Mammary epithelial cell (primary cell): ENCODE measurements at places on chromosomes 7 and 10.

DNA sequence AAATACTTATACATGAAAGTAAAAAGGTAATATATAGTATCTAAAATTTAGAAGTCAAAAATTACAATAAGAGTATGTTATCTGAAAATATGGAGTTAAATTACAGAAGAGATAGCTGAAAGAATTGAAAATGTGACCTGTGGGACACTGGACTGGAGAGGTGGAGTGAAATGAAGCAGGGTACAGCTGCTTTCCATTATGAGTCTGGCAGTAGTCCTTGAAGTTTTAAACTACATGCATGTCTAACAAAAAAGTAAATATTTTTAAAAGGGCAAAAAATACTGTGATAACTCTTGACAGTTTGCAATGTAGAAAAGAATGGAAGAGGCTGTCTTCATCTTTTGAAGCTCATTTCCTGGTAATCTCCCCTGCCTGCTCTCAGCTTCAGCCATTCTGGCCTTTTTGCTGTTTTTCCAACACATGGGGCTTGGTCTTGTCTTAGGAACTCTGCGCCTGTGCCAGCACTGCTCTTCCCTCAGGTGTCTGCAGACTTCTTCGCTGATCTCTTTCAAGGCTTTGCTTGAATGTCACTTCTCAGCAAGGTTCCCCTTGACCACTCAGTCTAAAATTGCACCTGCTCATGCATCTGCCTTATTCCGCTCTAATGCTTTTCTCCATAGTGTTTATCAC is 36.9 kb downstream of the PTPRZ1 start:
- DNase-seq: no peak

DNA sequence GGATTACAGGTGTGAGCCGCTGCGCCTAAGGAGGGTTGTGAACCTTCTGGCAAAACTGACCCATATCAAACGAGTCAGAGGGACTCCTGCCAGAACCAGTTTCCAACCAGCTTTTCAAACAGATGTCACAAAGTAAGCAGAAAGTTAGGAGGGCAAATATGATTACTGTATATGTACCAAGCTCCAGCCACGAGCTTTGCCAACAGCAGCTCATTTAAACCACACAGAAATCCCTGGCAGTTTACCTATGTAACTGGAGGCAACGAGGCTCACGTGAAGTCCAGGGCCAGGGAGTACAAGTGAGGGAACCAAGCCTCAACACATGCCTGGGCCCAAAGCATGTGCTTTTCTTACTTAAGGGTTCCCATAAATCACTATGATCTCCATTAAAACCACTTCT is 12.5 kb upstream of the DAGLB start:
- no peak for DNase-seq

DNA sequence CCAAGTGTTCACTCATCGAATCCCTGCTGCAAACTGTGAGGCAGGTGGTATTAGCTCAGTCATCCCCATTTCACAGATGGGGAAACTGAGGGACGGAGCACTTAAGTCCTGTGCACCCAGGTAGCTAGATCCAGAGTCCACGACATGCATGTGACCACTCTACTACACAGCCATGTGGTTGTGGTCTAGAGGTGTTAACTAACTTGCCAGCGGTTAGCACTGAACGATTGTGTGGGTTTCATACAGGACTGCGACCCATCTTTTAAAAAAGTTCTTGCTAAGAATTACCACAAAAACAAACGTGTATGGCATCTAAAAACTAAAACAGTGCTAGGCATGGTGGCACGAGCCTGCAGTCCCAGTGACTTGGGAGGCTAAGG is 16.1 kb upstream of the ABCC2 start:
- no peak for DNase-seq

DNA sequence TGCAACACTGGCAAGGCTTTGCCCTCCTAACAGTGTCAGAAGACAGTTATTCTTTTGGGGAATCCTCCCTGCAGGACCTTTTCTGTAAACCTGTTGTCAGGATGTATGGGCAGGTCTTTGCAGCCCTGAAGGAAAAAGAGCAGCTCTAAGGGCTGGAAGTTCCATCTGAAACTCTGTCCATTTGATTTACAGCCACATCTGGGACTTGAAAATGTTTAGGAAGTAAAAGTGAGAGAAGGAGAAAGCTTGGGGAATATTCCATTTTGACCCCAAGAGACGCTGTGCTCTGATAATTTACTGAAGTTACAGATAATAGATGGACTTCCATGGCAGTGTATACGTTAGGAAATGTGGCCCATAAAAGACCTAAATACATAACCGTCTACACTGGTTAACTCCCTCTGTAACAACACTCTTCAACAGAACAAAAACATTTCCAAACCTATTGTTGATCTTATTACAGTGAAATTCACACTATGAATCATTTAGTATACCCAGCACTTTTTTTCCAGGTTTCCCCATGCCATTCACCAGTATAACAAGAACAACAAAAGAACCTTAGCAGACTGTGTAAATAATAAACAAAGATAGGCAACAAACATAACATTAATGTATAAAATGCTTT is 89.1 kb downstream of the KIAA1549 start:
- DNase-seq: no peak

- DNase-seq: peak; percentile 2
Observed at GRCh38 chr7:87709258-87709657, 81.1 kb downstream of the RUNDC3B start.

- DNase-seq: no peak
Observed at GRCh38 chr7:96136600-96137239, 185.2 kb downstream of the SLC25A13 start.

- no peak for DNase-seq
Observed at GRCh38 chr7:8051373-8051772, 82.8 kb downstream of the GLCCI1 start.

DNA sequence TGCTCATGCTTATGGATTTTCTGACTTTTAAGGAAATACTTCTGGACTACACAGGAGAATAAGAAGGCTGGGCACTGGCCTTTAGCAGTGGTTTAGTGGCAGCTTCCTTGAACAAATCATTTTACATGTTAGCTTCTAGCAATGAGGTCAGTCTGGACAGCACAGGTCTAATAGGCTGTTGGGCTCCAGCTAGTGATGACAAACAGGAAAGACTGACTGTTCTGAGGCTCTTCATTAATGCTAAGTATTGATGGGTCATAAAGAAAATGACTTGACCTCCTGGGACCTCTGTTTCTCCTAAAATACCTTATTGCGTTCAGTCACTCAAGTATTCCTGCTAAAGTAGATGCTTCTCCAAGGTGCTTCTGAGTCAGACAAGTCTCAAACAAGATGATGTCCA is 4.9 kb upstream of the RHOBTB1 start:
- no peak for DNase-seq

DNA sequence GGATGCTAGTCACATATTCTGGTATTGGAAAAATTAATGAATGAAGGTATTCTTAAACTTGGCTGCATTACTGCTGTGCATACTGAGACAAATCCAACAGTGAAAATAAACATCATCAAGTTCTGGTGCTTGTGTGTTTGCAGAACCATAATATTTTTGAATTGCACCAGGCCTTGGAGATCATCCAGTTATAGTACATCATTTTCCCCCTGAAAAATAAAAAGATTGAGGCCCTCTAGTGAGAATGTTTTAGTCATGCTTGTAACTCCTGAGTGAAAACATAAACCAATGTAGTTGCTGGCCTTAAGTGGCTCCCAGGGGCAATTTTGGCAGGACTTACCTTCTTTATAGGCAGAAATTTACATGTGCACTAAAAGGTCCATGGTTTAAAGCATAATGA is 218.8 kb upstream of the TMEM229A start:
- no peak for DNase-seq

GRCh38 chr7:97116308-97116707 is 1.2 kb upstream of the SDHAF3 start:
- DNase-seq: no peak

DNA sequence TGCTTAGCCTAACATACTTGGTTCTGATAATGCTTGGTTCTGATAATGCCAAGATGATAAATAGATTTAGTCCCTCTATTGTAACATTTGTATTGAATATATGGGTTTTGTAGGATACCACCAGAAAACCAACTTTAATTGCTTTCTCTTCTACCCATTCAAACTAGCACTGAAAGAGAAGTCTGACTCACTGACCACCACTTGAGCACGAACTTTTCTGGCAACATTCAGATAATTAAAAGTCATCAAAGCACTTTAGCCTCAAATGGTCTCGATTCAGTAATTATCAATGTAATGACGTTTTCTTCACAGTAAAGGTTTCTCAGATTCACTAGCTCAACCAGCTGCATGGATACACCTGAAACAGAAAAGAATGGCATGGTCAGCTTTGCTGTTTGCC is 63.0 kb downstream of the HDAC9 start:
- DNase-seq: no peak

- peak; percentile 14 for DNase-seq
Observed at GRCh38 chr10:122587098-122587760, 26.7 kb downstream of the DMBT1 start.

DNA sequence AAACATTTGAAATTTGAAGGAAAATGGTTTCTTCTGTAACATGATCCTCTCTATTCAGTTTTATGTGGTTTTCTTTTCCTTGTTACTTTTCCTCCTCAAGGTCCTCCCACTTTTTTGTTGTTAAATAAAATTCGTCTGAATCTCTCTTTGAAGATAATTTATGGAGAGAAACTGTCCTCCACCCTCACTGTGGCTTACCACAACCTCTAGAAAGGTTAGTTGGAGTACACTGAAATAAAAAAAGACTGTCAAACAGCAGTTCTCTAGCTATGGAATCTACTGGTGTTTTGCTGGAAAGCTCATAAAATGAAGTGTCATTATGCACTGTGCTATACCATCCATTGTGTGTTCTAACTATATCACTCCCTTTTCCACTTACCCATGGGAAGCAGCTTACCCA is 189.4 kb downstream of the HDAC9 start:
- no peak for DNase-seq

DNA sequence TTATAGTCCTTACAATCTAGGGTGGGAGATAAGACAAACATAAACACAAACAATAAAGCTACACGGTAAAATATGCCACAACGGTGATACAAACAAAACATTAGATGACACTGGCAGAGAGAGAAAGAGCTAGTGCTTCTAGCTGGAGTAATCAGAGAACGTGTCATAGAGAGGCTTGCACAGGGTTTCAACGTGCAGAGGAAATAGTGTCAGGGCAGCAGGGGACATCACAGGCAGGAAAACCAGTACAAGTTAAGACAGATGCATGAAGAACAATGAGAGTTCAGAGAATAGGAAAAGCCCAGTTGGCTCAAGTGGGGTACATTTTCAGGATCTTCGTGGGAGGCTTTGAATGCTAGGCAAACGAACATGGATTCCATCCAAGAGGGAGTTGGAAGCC is 91.4 kb downstream of the ZNF438 start:
- peak; percentile 3 for DNase-seq

DNA sequence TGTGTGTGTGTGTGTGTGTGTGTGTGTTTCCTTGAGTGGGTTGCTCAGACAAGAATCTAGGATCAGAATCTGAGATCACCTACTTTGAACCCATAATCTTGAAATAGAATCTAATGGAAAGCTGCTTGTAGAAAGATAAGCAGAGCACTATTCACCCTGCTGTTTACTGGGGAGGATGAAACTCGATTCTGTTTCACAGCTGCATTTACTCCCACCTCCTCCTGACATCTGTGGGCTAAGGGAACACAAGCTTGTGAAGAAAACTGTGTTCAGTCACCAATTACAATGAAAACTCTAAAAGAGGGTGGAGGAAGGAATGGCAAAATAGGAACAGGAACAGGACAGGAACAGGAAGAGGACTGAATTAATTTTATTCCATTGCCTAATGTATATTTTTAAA is 269.5 kb downstream of the TSPAN12 start:
- no peak for DNase-seq

DNA sequence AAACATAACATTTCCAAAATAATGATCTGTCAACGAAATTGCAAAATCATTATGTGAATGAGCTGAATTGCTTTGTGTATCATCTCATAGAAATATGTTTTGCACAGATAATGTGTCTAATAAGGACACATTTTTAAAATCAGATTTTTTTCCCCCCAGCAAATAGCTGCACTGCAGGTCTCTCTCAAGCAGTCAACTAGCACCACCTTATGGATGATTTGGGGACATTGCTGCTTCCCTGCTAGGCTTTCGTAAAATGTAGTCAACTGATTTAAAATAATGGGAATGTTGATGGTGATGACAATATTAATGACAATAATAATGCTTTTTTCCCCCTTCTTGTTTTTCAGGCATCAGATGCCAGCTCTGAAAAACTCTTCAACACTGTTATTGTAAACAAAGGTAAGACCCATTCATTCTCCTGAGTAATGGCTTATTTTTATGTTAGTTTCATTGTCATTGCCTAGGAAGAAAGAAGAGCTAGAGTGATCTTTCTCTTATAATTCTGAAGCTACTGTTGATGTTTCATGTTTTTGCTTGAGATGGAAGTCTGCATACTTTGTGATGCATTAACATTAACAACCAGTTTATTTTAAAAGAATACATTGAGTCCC is 433.6 kb upstream of the GALNT17 start:
- peak; percentile 45 for DNase-seq

DNA sequence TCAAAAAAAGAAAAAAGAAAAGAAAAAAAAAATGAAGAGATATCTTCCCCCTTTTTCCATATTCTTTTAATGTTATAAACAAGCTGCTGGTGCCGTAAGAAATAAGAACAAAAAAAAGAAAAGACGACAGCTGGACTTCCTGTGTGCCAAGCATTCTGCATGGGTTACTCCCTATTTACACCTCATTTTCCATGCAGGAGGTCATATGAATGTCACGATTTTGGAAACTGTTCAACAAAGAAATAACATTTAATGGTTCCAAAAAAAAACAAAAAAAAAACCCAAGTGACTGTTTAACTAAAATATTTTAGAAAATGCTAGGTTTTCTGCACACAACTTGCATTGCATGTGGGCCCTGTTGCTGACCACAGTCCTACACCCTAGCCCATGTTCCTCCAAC is 159.3 kb downstream of the TNS3 start:
- no peak for DNase-seq

DNA sequence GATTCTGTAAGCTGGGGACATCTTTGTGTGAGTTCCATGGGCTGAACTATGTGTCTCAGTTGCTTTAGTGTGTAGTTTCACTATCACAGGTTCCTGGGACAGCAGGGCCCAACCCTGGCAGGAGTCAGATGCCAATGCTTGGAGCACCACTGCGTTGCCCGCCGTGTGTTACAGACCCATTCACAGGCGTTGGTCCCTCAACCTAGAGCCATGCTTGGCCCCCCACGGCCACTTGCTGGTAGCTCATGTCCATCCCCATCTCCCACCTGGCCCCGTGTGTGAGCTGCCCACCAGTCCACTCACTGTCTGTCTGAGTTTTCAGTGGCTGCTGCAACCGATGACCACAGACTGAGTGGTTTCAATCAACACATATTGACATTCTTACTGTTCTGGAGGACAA is 546.9 kb downstream of the TCERG1L start:
- no peak for DNase-seq

- DNase-seq: peak; percentile 76
Observed at GRCh38 chr7:37354656-37355131, 94.0 kb downstream of the ELMO1 start.

GRCh38 chr10:17003651-17004286 is 125.8 kb downstream of the CUBN start:
- DNase-seq: no peak

DNA sequence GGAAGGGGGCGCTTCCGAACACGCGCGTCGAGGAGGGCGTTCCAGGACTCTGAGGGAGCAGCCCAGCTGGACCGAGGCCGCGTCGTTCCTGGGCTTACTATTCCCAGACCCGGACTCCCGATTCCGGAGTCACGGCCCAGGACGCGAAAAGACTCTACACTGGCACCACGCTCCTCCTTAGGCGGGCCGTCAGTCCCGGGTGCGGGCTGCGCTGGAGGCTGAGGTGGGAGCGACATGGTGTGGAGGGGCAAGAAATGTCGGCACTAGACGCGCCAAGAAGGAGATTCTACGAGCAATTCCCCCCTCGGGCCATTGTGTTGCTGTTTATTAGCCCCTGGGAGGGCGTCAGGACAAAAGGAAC is 584 bp upstream of the RUNDC3B start:
- no peak for DNase-seq

- DNase-seq: no peak
Observed at GRCh38 chr10:17693009-17693408, 49.1 kb downstream of the STAM start.
